ENCODE measurements at places on chromosomes 3 and 15.

GRCh38 chr3:106276151-106276550 is 407.3 kb upstream of the CBLB start:
- H3K27me3 ChIP-seq, result no peaks in the 10 kb centered on the region
- H3K4me3 ChIP-seq, result no peak overlapping the region
- no peaks in the 10 kb centered on the region for H3K4me1 ChIP-seq

- DNase-seq, result no peak
- H3K4me1 ChIP-seq, result peaks cover 16% of the 10 kb centered on the region
- H3K27me3 ChIP-seq, result no peaks in the 10 kb centered on the region
- H3K4me3 ChIP-seq, result no peak overlapping the region
- no peaks in the 10 kb centered on the region for H3K36me3 ChIP-seq
Observed at GRCh38 chr3:31847760-31848159, 133.3 kb downstream of the OSBPL10 start.

GRCh38 chr3:9793161-9793781 is 389 bp downstream of the ARPC4 start:
- H3K36me3 ChIP-seq, result peaks cover 28% of the 10 kb centered on the region
- H3K27me3 ChIP-seq, result no peaks in the 10 kb centered on the region
- peak overlapping the region; percentile 95 for H3K27ac ChIP-seq
- H3K4me3 ChIP-seq, result peak overlapping the region; percentile 90
- no peak for DNase-seq

DNA sequence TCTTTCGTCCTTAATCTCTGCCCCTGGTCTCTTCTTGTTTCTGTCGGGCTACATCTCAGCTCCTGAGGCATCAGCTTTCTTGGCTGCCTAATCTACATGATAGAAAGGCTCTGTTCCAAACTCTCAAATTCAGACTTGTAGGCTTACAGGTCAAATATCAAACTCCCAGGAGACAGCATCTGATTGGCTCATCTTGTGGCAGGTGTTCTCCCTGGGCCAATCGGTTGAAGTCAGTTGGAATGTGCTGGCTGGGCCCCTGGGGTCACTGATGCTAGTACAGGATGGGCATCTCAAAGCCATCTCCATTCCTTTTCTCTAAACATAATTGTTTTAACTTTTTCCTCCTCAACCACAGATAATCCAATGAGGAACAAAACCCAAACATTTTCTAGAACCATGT is 198.7 kb downstream of the CNTN3 start:
- H3K36me3 ChIP-seq, result no peaks in the 10 kb centered on the region
- no peaks in the 10 kb centered on the region for H3K27me3 ChIP-seq
- no peaks in the 10 kb centered on the region for H3K4me1 ChIP-seq

DNA sequence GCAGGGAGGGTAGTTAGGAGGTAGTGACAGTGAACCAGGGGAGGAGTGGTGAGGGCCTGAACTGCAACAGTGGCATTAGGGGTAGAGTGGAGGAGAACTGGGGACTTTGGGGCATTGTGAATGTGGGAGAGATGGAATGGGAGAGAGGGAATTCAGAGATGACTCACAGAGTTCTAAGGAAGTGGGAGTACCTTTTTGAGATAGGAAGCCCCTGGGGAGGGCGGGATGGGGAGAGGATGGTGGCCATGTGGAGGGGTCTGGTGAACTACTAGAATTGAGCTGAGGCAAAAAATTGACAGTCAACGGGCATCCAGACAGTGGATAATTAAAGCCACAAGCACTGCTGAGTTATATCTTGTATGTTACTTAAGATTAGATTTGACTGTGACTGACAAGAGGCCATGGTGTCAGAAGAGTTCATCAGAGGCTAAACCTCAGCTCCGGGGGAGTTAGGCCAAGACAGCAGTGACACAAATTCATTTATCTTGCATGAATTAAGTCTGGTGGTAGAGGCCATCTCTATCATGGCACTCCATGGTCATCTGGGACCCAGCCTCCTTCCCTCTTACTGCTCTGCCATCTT is 34.0 kb downstream of the PLEKHO2 start:
- no peaks in the 10 kb centered on the region for H3K36me3 ChIP-seq
- H3K27ac ChIP-seq, result no peak overlapping the region
- peaks cover 22% of the 10 kb centered on the region for H3K4me1 ChIP-seq
- no peak for DNase-seq

GRCh38 chr3:45227071-45227820 is 1.2 kb upstream of the TMEM158 start:
- H3K4me1 ChIP-seq, result peaks cover 18% of the 10 kb centered on the region
- H3K27me3 ChIP-seq, result no peaks in the 10 kb centered on the region

GRCh38 chr3:37287776-37288175 is 113.4 kb upstream of the LRRFIP2 start:
- H3K27me3 ChIP-seq, result no peaks in the 10 kb centered on the region
- H3K4me1 ChIP-seq, result peaks cover 1% of the 10 kb centered on the region
- no peak for DNase-seq
- H3K27ac ChIP-seq, result no peak overlapping the region
- H3K4me3 ChIP-seq, result no peak overlapping the region

DNA sequence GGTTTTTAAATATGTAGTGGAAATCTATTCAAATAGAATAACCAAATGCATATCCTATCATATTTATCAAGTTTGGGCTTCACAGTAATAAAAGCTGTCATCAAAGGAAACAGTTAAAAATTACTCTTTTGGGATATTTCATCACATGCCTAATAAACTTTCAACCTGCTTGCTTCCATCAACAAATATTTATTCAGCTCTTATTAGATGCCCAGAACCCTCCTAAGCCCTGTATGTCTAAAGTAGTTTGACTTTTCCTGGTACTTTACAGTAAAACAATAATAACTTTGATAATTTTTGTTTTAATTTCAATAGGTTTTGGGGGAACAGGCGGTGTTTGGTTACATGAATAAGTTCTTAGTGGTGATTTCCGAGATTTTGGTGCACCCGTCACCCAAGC is 37.5 kb upstream of the RARB start:
- no peak overlapping the region for H3K27ac ChIP-seq
- H3K36me3 ChIP-seq, result no peaks in the 10 kb centered on the region
- DNase-seq, result no peak
- peaks cover 5% of the 10 kb centered on the region for H3K4me1 ChIP-seq
- no peaks in the 10 kb centered on the region for H3K27me3 ChIP-seq
- no peak overlapping the region for H3K4me3 ChIP-seq

DNA sequence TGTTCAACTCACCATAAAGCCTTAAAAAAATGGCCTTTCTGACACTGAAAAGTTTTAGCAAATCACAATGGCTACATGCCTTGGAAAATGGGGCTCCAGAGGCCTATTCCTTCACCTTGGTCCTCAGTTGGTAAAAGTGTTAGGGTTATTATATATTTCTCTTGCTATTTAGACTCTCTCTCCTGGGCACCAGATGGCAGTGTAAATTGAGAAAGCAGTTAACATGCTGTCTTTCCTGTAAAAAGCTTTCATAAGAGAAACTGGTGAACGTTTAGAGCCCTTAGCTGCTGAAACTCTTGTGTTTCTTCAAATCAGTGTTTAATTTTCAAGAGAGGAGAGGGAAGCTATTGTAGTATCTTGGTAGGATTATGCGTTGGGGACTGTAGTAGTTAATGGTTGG is 89.9 kb downstream of the LRTM1 start:
- no peak overlapping the region for H3K4me3 ChIP-seq
- no peak overlapping the region for H3K27ac ChIP-seq
- no peaks in the 10 kb centered on the region for H3K4me1 ChIP-seq
- no peak for DNase-seq

- no peaks in the 10 kb centered on the region for H3K4me1 ChIP-seq
- no peaks in the 10 kb centered on the region for H3K27me3 ChIP-seq
- H3K4me3 ChIP-seq, result no peak overlapping the region
- H3K36me3 ChIP-seq, result no peaks in the 10 kb centered on the region
Observed at GRCh38 chr3:64824394-64824909, 136.7 kb upstream of the ADAMTS9 start.

- no peaks in the 10 kb centered on the region for H3K36me3 ChIP-seq
- no peak overlapping the region for H3K4me3 ChIP-seq
- no peak for DNase-seq
- no peaks in the 10 kb centered on the region for H3K27me3 ChIP-seq
Observed at GRCh38 chr3:145017959-145018358, 1046.3 kb downstream of the DIPK2A start.
